ENCODE measurements at places on chromosomes 2 and 18.
A peak's percentile ranks its signal among the peaks of the same experiment; 100 is the strongest.

- no peak for DNase-seq
Measured at GRCh38 chr2:37156071-37156856, 516 bp downstream of the EIF2AK2 start.

DNA sequence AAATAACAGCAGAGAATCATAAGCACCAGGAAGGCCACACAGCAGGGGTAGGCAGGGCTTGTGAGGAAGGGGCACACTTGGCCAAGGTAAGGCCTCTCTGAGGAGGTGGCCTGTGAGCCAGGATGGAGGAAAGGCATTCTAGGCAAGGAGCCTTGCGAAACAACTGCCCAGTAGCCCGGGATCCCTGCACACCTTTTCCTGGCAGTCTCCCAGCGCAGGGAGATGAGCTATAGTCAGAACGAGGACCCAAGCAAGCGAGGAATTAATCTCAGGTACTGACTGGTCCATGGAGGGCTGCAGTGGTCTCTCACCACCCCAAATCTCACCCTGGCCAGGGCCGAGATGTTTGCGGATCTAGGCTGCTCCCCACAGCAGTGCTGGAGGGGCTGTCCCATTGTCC is 64.9 kb upstream of the STPG4 start:
- no peak for DNase-seq

DNA sequence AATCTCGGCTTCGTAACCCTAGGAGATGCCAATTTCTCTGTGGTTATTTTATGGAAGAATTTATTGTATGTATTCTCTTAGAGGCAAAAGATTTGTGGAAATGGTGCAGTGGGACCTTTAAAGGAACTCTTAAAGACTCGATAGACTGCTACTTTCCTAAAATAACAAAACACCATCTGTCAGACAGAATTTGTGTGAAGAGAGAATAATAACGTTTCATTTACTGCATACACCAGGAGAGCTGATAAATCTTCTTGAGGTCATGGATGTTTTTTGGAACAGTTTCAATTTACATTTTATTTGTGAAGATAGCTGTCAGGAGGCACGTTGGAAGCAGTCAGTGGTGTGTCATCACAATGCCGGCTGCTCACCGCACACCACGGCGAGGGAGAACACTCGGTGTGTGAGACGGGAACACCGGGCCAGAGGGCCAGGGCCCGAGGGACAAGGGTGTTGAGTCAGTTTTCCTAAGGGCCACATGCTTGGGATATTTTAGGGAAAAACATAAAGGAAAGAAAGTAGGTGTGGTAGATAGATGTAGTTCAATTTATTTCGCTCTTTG is 1681.0 kb upstream of the DDX18 start:
- DNase-seq, result no peak

GRCh38 chr18:78323453-78324197 is 656.0 kb upstream of the SALL3 start:
- no peak for DNase-seq

DNA sequence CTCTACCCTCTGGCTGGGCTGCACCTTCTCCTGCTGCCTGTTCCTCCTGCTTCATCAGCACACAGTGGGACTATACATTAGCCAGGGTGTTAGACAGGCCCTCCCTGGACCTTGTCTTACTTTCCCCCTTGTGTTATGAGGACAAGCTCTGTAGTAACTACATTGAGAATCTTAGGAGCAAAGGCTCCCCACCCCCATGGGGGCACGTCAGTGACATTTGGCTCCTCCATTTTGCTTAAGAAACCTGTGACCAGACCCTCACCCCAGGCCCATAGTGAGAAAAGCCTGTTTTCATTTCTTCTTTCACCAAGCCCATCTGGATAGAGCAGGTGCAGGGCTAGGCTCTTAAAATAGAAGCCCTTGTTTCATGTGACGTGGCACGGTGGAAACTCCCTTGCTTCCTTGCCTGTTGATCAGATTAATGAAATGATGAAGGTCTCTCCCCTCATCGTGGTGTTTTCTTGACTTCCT is 146.7 kb downstream of the RPIA start:
- DNase-seq, result no peak

GRCh38 chr2:146119586-146119985 is 1599.7 kb upstream of the ZEB2 start:
- no peak for DNase-seq

DNA sequence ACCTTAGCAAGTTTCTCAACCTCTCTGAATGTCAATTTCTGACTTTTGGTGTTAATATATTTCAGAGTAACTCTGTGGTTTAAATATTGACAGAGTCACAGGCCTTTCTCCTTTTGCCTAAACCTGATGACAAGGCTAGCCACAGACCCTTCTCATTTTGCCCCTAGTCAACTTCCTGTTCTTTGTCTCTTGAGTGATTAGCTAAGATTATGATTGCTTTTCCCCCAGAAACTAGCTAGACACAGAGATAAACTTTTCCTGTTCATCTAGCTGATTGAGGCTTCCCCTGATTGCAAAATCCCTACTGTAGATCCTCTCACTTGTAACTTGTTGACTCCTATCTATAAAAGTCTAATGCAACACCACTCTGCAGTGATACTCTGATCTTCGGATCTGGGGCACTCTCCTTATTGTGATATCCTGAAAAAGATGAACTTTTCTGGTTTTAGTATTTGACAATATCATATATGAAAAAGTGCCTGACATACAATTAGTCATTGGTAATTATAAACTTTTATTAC is 241.4 kb downstream of the ZNF385B start:
- DNase-seq, result no peak

DNA sequence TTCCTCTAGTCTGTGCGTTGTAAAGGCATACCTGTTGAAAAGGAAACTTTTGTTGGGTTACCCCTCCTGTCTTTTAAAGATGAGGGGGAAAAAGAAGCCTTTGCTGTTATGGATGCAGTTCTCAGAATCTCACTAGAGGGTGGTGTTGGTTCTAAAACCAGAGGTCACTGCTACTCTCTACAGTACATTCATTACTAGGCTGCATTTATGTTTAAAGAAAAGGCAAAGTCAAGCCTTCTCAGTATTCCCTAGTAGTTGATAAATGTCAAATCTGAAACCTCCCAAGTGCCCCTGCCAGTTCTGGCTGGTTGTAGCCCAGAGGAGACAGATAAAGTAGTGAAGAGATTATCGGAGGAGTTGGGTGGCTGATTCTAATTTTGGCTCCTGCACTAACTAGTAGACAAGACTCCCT is 1.4 kb upstream of the PLCL1 start:
- DNase-seq, result peak; percentile 80

- no peak for DNase-seq
Measured at GRCh38 chr2:239259603-239260298, 141.1 kb downstream of the HDAC4 start.

GRCh38 chr2:10158681-10159080 is 36.1 kb downstream of the RRM2 start:
- DNase-seq, result no peak

DNA sequence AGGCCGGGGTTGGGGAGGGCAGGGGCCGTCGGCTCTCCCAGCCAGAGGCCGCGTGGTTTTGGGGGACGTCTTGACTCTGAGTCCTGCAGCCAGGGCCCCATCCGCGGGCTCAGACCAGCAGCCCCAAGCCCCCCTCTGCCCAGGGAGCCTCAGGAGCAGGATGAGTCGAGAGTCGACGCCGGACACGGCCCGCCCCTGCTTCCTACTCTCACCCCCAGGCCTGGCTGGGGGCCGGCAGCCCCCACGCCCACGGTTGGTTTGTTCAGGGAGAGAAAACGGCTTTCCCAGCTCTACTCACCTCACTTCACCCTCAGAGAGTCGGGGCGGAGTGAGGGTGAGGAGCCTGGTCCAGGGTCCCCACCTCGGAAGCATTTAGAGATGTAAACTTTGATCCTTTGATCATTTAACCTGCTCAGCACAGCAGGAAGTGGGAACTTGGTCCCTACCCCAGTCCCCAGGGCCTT is 6.9 kb downstream of the SNORC start:
- no peak for DNase-seq

DNA sequence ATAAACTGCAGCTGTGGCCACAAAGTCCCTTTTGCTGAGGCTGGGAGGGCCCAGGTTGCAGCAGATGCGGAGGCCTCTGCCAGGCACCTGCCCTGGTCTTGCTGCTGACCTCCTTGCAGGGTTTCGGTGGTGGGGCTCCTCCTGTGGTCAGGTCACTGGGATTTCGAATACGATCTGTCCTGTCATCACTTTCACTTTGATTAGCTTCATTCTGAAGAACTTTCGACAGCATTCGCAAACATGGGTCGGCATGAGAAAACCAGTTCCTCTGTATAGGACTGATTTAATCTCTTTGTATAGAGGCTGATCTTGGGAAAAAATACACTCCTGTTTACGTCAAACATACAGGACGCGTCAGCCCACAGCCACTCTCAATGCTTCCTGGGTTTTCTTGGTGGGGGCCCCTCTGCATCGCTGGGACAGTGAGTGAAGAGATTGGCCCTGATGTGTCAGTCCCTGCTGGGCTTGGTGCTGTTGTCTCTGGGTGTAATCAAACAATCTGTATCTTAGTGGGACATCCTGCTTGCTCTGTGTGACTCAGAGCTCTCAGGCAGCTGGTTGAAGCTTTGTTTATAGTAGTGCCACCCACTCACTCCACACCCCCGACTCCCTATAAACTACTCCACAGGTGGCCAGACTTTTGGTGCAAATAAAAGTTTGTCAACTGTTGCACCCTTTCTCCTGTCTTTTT is 209.4 kb upstream of the CXCR4 start:
- peak; percentile 12 for DNase-seq

DNA sequence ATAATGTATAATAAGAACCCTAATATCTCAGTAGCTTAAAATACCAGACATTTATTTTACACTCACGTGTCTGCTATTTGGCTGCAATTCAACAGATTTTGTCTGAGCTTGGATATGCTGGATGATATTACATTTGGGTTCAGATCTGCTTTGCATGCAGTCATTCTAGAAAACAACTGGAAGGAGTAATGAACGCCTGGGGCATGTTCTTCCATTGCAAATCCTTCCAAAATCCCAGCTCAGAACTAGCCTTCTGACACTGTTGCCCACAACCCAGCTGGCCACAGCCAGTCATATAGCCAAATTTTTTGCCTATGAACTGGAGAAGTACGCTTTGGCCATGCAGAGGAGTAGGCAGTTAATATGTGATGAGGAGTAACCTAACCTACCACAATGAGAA is 597.8 kb upstream of the VRK2 start:
- no peak for DNase-seq

DNA sequence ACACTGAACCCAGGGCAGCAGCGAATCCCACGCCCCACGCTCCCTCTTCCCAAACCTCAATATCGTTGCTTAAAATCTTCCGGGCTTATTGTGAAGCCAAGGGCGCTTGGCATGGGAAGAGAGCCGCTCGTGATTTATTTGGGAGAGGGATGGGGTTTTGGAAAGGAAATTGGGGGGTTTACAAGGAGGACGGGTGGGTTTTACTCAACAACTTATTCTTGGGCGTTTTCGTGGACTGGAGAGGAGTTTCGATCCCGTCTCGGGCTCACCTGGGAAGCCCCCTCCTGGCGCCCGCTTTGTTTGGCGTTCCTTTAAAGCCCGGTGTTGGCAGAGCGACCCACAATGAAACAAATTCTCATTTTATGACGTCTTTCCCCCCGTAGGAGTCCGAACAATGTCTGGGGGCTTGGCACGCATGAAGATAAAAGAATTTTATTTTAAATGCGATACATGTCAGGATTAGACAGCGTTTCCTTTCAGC is 135.3 kb downstream of the INSIG2 start:
- DNase-seq, result no peak

DNA sequence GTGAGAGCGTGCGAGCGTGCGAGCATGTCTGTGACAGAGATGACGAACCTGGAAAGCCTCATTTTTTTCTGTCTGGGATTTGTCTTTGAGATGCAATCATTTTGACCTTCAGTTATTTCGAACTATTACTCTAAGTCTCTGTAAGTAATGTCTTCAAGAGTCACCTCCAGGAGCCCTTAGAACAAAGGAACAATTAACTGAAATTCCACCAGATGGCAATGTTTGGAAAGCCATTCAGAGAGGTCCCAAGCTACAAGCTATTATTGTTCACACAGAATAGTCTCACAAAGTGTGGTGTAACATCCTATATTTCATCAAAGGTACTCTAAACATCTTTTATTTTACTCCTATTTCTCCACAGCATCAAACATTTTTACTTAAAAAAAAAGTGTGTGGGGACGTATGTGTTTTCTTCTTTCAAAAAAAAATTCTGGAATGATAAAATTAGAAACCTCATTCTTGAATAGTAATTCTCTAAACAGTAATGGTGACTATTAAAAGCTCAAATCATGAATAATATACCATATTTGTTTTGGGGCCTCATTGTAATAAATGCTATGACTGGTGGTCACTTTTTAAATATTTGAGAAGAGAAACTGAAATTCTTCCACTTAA is 35.1 kb upstream of the MAPRE2 start:
- DNase-seq, result peak; percentile 86

DNA sequence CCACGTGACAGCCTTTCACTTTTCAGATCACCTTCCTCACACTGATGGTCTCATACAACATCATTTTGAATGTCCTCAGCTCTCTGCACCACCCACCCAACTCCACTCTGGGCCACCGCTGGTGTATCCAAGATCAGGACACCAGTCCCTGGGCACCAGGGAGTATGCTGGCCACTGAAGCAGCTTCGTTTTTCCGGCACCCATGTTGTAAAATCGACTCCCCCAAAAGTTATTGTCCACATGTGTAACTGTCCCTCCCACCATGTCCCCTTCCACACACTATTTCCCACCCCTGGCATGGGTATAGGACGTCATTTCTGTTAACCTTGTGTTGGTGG is 96.4 kb downstream of the TGOLN2 start:
- DNase-seq, result no peak

DNA sequence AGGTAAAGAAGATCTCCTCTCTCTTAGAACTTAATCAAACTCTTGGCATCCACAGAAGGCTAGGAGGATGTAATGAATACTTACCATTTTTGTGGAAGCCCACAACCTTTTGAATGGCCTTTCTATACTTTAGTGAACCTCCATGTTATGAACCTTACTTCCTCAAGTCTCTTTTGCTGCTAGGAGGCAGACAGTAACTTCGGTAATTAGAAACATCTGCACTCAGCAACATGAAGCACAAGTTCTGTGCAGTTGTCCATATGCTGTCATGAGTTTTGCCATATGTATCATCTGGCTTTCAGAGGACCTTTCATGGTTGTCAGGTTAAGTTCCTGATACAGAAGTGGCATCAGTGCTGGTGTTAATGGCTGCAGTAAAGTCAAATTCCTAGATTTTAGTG is 50.4 kb downstream of the PDK1 start:
- DNase-seq, result no peak

- no peak for DNase-seq
Measured at GRCh38 chr2:25481381-25482300, 139.9 kb upstream of the DNMT3A start.

GRCh38 chr2:162159446-162159845 is 7.4 kb upstream of the GCG start:
- no peak for DNase-seq

GRCh38 chr2:163723881-163724280 is 11.9 kb downstream of the FIGN start:
- no peak for DNase-seq

GRCh38 chr2:20989404-20989803 is 54.5 kb downstream of the APOB start:
- DNase-seq, result no peak

DNA sequence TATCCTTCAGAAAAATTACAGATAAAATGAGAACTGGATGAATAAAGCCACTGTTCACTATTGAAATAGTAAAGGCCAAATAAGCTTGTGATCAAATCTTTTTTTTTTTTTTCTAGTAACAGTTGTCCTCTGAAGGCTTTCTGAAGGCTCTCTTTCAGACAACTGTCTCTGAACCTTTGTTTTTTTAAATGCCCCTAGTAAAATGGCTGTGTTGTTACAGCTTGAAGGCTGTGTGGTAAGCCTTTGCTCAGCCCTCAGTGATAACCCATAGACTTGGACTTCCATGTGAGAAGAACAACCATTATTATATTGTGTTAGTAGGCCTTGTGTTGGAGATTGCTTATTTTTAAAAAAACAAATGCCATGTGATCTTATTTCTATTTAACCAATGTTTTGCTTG is 17.6 kb downstream of the FMNL2 start:
- DNase-seq, result peak; percentile 83
